BJ (cell line): ENCODE measurements at places on chromosomes 16 and 17.
A peak's percentile ranks its signal among the peaks of the same experiment; 100 is the strongest.

GRCh38 chr16:53415504-53415903 is 18.8 kb upstream of the RBL2 start:
- no peak for DNase-seq

GRCh38 chr17:2423271-2423670 is 22.4 kb upstream of the MNT start:
- no peak for DNase-seq

DNA sequence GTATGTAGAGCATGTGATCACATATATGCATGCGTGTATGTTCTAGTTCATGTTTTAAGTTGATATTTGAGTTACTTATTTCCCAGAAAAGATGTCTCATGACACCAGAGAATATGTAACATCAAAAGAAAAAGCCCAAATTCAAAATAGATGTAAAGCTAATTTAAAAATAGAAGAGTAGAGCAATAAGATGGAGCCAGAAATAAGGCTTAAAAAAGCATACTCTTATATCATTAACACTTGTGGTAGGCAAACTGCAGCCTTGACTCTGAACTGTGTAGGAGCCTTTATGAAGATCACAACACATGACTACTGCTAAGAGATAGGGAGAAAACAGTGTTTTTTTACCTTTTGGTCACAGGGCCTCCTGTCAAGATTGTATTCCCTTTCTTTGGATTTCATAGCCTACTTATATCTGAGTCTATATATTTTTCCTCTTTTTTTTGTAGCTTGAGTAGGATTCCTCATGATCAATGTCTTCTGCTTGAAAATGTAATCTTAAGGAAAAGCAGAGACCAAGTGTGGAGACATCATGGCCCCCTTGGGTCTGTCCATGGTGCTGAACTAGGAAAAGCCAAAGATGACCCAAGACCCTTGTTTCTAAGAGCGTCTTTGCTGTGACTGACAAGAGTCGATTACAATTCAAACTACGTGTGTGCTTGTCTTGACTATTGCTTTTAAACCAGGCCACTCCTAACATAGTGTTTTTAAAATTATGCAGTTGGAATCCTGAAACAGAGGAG is 390.4 kb downstream of the SHISA9 start:
- no peak for DNase-seq

- no peak for DNase-seq
These were observed 12.6 kb downstream of the MPHOSPH6 start for GRCh38 chr16:82157534-82157812.

GRCh38 chr16:5025171-5025632 is 8.5 kb downstream of the NAGPA start:
- DNase-seq: no peak

- no peak for DNase-seq
These were observed 38.2 kb downstream of the RTN4RL1 start for GRCh38 chr17:1986783-1987451.

DNA sequence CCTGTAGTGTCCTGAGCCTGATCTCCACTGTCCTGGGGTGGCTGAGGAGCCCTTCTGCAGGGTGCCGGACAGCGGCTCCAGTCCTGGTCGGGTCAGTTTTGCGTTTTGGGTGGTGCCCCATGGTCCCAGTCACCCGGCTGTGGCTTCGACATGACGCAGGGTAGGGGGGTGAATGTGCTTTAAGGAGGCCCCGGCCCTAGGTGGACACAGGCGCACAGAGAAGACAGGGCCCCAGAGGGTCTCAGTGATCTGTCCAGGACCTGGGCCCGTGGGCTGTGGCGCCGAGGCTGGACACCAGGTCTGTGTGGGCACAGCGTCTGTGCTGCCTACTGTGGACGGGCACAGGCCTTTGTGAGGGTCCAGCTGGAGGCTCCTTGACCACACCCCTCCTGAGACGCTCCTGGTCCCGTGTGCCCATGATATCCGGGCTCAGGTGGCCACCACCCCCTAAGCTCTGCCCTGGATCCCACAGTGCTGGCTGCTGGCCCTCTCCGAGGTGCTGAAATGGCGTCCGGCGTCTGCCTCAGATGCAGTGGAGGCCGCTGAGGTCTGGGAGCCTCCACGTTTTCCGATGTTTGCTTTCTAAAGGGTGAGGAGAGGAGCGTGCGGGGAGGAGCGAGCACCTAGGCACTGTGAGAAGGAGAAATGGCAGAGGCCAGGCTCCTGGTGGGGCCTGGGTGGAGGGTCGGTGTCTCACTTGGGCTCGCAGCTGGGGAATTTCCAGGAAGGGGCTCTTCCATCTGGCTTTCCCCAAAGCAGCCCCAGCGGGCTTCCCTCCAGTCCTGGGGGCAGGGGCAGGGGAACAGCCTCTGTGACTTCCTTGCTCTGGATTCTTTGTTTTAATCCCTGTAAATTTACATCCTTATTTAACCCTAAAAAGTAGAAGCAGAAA is 56.1 kb upstream of the ACSF3 start:
- DNase-seq: no peak

DNA sequence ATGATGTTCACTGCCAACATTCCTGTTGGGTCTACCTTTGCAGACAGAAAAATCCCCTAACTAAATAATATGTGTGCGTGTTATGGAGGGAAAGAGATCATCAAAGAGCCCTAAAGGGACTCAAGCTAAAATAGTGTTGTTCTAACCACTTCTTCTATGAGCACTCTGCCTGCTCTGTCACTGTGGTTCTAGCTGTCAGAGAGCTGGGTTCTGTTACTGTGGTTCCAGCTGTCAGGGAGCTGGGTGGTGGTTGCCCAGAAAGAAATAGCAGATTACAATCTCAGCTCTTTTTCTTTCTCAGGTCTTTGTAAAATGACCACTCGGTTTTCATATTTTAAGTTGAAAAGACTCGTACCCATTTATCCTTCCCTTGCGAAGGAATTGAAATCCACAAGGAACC is 176.3 kb downstream of the HS3ST3A1 start:
- DNase-seq: no peak

- no peak for DNase-seq
These were observed 46.9 kb downstream of the NDEL1 start for GRCh38 chr17:8482546-8482945.

DNA sequence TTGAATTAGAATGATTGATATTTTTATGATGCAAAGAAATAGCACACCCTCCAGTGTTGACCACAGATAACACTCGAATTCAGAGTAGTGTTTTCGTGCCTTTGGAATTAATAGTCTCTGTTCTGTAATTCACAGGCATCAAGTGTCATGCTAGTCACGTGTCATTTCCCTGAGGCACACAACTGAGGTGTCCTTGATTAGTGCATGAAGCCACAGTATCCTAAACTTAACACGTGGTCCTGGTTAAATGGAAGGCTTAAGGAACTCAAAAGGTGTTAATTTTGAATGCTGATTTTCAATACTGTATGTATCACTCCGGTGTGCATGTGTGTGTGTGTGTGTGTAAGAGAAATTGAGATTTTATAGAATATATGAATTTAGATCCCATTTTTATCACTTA is 625.6 kb downstream of the TMEM114 start:
- no peak for DNase-seq

- DNase-seq: no peak
These were observed 71.1 kb downstream of the METRNL start for GRCh38 chr17:83150369-83151055.

DNA sequence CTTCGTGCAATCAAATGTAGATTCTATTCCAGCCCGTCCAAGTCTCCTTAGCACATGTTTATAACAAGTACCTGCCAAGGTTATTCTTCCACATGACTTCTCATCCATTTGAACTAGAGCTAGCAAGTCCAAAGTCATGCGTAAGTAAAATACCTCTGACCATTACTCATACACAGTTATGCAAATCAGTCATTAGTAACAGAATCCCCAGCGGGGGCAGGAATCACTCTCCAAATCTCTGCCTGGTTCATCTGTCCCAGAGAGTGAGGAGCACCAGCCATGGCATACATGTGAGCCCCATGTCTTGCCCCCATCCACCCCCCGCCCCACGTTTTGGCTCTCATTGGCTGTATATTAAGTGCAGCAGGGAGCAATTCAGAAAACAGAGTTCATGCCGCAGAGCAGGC is 27.7 kb downstream of the SRL start:
- DNase-seq: peak; percentile 62

DNA sequence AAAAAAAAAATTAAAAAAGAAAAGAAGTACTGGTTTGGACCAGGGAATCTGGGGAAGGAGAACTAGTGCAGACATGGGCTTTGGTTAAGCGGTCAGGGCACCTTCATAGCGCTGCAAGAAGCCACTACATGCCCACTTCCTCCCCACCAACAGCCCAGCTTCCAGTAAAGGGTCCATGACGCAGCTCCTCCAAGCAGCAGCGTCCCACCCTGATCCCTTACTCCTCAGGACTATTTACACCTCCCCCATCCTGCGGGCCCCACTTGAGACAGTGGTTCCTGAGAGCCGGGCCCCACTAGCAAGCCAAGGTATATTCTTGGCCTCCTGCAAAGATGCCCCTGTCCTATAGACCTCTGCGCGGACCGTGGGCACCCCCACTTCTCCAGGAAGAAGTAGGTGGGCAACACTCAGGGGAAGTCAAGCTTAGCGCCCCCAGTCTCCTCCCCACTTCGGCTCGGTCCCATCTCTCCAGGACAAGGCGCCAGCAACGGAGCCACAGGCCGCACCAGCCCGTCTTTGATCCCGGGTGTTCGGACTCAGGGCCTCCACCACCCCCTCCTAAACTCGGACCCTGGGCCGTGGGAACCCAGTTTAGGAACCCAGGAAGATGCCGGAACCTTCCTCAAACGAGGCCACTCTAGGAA is 913 bp upstream of the PRR14 start:
- DNase-seq: no peak

- no peak for DNase-seq
These were observed 55.0 kb downstream of the SNTB2 start for GRCh38 chr16:69241926-69242325.

DNA sequence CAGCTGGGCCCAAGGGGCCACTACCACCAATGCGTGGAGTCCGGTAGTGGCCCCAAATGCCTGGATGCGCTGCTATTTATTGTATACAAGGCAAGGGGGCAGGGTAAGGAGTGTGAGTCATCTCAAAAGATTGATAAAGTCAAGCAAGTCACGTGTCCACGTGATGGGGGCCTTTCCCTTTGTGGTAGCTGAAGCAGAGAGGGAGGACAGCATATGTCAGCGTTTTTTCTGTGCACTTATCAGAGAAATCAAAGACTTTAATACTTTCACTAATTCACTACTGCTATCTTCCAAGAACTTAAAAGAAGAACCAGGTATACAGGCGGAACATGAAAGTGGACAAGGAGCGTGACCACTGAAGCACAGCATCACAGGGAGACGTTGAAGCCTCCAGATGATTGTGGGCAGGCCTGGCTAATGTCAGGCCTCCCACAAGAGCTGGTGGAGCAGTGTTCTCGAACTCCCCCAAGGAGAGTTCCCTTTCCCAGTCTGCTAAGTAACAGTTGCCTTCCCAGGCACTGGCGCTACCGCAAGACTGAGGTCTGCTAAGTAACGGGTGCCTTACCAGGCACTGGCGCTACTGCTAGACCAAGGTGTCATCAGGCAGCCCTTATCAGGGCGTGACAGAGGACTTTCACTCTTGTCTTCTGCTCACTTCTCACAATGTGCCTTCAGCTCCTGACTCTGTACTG is 10.8 kb upstream of the ASB16 start:
- no peak for DNase-seq

DNA sequence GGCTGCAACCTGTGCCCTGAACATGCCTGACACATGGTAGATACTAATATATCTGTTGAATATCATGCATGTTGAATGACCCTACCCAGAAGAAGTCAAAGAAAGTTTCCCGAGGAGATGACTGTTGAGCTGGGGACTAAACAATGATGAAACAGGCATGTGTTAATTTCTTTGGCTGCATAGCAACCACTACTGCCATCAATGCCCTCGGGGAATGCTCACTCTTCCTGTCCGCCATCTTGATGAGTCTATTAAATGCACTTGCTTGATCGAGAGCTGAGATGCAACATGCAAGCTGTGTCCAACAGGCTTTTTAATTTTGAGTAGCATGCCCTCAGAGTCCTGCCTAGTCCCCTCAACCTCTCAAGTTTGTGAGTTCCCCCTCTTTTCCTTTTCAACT is 31.3 kb downstream of the GRIN2A start:
- no peak for DNase-seq

DNA sequence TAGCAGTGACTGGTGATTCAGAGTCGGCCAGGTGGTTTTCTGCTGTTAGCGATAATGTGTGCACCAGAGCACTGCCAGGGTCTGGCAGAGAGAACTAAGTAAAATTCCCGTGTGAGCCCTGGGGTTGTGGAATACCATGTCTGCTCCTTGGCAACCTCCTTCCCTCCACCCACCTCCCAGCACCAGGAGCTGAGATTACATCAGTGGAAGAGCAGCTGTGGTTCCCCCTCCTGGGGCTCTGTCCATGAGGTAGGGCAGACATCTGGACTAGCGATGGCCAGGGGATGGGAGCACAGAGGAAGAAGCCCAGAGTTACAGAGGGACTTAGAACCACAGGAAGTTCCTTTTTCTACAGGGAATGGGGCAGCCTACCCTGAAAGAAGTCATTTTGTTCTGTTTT is 15.8 kb downstream of the CLEC10A start:
- no peak for DNase-seq

DNA sequence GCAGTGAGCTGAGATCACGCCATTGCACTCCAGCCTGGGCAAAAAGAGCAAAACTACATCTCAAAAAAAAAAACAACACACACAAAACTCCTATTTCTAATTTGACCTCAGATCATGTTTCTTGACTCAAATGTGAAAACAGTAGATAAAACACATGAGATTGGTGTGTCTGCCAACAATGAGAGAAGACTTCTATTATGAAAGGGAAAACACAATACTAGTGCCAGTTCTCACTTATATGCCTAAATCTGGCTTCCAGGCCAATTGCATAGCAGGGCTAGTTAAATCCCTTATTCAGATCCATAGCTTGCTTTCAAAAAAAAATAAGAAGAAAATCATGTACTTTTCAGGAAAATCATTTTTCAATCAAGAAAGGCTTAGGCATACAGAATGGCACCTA is 39.4 kb downstream of the AP1G1 start:
- DNase-seq: no peak

DNA sequence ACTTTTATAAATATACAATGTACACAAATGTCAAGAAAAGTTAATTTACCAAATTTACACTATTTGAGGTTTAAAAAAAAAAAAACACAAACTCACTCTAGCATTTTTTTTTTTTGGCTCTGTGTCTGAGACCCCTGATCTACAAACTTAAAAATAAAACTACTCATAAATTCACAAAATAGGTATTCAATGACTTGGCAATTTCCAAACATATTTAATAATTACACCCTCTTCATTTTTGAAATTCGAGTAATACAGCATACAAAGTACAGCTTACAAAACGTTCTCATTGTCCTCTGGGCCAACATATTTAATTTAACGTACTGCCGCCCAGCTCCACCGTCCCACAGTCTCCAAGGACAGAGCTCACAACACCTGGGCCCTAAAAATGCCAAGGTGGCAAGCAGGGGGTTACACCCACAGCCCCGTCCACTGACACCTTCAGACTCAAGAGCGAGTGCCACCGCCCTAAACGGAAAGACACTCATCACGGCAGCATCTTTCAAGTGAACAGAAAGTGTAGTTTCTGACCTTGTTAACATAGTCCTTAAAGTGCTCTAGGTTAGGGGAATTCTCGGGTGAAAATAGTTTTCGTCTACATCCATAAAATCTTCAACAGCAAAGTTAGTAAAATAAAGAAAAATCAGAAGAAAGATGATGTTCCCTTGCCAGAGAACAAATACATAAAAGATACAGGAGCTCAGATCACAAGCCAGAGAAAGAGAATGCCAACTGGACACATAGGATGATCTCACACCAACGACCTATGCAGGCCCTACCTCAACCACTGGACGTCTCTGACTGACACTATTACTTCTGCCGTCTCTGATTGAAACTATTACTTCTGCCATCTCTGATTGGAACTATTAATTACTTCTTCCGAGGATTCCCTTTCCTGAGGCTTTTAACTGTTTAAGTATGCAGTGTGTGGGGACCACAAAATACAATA is 4.2 kb downstream of the ADCY9 start:
- no peak for DNase-seq

GRCh38 chr16:57032346-57032745 is 43.0 kb downstream of the NLRC5 start:
- no peak for DNase-seq
